HFFc6 (cell line): ENCODE measurements at places on chromosomes 7 and 10. TPM values are rescaled to one million over a fixed set of nuclear protein-coding genes. Genes with fewer than 3 reads are reported as not detected.

SPDYE5 gene
- total RNA-seq: not detected in 3 replicates

DNA sequence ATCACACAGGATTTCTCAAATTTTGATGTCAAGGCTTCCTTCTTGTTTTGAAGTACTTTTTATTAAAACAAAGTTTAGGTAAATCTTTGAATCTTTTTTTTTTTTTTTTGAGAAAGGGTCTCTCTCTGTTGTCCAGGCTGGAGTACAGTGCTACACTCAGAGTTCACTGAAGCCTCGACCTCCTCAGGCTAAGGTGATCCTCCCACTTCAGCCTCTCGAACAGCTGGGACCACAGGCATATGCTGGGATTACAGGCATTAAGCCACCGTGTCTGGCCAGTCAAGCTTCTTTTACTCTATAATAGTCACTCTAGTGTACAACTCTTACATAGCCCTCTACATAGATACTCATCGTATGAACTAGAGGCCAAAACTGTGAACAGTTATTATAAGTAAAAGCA is 3.4 kb downstream of the RUFY2 start:
- DNase-seq: no peak

DNA sequence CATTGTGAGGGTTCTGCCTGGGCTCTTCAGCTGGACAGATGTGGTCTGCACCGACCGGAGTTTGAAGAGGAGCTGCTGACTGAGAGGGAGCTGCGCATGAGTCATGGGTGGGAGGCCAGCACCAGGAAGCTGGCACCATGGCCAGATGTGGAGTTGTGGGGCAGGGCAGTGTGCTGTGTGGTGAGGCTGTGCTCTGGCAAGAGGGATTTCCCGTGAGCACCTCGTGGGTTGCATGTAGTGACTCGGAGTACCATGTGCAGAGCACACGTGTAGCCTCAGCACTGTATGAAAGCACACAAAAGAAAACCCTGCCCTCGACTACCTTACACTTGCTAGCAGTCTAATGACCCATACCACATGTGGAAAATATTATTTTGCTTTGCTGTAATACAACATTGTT is 103.4 kb downstream of the WNT2 start:
- DNase-seq: no peak

GRCh38 chr7:1558841-1559625 is 3.0 kb upstream of the TMEM184A start:
- no peak for DNase-seq

DNA sequence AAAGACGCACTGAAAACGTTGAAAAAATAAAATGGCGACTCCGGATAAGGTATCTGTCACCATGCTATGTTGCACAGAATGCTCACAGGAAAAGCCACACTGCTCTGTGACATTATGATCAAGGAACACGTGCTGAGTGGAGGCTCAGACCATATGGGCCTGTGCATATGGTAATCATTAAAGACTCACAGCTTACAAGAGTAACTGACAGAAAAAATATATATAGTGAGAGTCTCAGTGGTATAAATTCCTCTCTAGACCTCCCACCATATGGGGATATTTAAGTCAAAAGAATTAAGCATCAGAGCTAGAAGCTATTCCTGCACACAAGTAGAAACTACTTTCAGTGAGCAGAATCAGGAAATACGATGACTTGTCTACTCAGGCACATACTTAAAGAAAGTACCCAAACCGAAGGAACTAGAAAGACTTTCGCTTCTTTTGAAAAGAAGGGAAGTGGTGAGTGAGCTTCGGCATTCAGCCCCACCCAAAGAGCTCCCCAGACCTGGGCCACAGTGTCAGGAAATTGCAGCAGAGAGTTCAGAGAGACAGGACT is 65.1 kb upstream of the MPP7 start:
- DNase-seq: no peak
